ENCODE measurements at places on chromosomes 2 and 18.

- no peak for DNase-seq
Observed at GRCh38 chr2:105394951-105395611, 3.8 kb downstream of the FHL2 start.

DNA sequence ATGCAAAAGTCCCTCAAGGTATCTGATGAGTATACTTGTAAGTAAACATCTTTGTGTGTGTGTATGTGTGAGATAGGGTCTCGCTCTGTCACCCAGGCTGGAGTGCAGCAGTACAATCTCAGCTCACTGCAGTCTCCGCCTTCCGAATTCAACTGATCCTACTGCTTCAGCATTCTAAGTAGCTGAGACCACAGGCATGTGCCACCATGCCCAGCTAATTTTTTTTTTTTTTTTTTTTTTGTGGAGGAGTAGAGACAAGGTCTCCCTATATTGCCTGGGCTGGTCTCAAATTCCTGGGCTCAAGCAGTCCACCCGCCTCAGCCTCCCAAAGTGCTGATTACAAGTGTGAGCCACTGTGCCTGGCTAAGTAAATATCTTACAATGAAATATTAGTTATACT lies 23.2 kb downstream of the ADAM17 start:
- no peak for DNase-seq

DNA sequence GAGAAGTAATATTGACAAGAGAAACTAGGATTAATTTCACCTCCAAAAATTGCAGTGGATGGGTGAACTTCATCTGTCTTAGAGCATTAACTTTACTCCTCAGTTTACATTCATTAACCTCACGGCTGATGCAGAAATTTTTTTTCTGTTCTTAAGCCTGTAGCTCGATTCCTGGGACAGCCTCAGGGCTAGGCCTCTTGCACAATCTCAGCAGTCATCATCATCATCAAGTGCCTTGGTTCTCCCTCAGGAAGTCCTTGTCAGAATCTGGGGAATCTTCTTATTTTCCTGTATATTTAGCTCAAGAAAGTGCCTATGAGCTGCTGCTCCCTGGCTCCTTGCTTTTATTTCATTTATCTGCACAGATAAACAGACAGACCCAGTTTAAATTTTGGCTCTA lies 1272.2 kb upstream of the LRRTM1 start:
- no peak for DNase-seq

- no peak for DNase-seq
Observed at GRCh38 chr2:42132191-42132965, 36.8 kb upstream of the EML4 start.

- no peak for DNase-seq
Observed at GRCh38 chr2:105187531-105187930, 54.0 kb upstream of the GPR45 start.

DNA sequence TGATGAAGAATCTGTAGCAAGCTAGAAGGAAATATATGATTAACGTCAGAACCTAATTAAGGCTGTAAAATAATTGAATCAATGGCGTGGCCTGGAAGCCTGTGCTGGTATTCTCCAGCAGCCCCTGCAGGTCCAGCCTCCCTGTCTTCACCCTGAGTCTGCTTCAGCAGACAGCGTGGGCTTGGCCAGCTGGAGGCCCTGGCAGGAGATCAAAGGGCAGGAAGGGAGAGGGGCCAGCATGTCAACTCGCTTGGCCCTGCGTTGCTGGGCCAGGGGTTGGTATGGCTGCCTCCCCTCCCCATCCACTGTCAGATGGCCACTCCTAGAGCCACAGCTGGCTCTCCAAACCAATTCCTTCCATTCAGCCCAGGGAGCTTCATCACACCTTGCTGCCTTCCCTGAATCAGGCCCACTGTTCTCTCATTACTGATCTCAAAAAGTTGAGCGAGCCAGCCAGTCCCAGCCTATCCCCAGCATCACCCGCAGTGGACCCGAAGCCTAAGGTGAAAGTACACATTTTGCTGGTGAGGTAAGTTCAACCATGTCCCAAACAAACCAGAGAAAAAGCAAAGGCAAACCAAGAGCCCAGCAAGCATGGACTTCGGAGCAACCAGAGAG lies 228.4 kb upstream of the AGAP1 start:
- DNase-seq = no peak

- no peak for DNase-seq
Observed at GRCh38 chr2:161424891-161425727, 9.0 kb downstream of the TBR1 start.

DNA sequence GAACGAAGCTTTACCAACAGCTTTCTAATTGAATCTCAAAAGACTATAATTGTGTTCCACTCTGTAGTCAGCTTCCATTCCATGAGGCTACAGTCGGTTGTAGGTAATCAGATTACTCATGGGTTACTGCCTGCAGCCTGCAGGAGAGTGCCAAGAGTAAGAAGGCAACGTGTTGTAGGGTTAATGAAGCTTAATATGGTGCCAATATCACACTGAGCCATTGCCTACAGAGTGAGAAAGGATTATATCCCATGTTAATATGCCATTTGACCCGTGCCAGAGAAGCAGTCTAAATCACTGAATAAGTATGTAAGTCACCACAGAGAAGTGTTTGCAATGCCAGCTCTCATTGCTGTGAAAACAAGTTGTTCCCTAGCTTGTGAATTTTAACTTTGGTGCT lies 734.5 kb upstream of the ACVR2A start:
- DNase-seq = no peak

All from stimulated activated naive B cell treated with anti-CD40 and anti-IgM and Interleukin-4, amounts not matched to agents 10 μg/mL and 1 μg/mL and 100 μg/mL, for 72 hours (primary cell).